NCI-H1694 treated with DMSO at 0.1 percent for 48 hours (cell line): ENCODE measurements at places on chromosomes 16 and 17.
A peak's percentile ranks its signal among the peaks of the same experiment; 100 is the strongest.

- DNase-seq, result no peak
Observed at GRCh38 chr17:66716236-66717026, 118.5 kb upstream of the CACNG5 start.

GRCh38 chr17:78366109-78366848, 6.4 kb upstream of the SOCS3 start:
- no peak for DNase-seq

DNA sequence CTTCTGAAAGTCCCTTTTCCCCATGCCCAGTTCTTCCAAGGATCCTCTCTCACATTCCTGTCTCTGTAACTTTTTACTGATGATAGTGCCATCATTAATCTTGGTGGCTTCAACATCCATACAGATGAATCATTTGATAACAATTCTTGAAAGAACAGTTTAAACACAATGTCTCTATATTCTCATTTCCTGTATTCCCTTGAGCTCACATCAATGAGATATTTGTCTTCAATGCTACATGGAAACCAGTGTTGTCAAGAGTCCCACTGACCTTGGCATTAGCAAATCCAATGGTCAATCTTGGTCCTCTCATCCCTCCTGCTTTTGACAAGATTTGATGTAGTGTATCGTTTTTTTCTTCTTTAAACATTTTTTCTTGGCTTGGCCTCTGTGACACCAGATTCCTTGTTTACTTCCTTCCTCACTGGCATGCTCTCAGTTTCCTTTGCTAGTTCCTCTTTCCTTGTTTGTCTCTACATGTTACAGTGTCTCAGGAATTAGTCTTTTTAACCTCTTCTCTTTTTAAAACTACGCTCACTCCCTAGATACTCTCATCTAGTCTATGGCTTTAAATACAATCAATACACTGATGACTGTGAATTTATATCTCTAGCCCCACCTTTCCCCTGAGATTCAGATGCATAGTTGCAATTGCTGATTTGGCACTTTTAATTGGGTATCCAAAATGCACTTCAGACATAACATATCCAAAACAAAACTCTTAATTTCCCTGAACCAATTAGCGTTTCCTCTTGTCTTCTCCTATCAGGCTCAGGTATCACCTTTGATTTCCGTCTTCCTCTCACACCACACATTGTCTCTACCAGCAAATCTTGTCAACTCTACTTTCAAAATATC, 134.0 kb downstream of the MYO1D start:
- no peak for DNase-seq

GRCh38 chr16:49183911-49184310, 97.7 kb downstream of the CBLN1 start:
- peak; percentile 36 for DNase-seq

DNA sequence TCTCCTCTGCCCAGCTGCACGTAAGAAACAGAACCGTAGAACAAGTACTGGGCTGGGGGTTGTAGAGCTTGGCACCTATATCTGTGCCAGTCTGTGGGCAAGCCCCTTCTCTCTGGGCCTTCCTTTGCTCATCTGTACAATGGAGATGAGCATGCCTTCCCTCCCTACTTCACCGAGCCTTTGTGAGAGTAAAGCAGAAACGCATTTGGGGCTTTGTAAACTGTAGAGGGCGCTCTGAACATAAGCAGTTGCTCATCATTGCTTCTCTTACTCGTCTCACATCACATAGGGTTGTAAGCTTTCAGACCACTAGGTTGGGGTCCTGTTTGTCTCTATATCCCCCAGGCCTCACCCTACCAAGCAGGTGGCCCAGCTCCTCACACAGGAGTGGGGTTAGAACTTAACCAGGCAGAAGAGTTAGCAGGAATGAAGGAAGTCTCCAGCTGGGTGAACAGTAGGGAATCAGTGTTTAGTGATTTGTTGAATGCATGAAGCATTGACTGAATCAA, 15.1 kb downstream of the SAMD14 start:
- DNase-seq, result peak; percentile 94

DNA sequence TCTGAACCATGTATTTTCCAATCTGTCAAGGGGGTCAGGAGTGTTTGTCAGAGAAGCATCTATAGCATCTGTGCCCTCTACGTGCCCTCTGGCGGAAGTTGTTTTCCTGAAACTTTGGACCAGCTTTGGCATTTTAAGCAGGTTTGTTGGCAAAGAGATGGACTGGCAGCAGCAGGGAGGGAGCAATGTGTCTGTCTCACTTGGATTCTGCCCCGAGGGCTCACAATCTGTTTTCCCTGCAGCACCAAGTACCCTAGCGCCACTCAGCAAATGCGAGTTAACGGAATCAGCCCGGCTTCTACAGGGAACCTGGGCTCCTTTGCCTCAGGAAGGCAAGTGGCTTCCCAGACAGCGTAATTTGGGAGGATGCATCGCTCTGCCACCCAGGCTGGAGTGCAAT, 17.4 kb downstream of the DUSP14 start:
- DNase-seq, result peak; percentile 81

DNA sequence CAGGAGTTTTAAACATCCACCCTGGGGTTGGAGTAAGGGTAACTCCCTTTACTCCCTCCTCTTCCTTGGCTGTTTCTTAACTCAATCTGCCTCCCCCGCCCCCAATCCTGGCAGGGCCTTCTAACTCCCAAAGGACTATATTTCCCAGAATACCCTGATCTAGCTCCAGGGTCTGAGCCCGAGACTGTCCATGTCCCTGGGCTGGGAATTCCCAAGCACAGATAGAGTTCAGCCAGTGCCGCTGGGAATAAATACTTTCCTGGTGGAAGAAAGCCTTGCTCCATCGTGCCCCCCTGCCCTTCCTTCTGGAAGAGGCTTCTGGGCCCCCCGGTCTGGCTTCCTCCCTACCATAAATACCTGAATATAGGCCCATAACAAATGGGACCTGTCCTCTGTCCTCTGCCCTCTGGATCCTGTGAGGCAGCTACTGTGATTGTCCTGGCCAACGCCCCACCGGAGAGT, 10.2 kb downstream of the BAHCC1 start:
- no peak for DNase-seq

- no peak for DNase-seq
Observed at GRCh38 chr16:73457851-73458250, 409.9 kb upstream of the ZFHX3 start.

DNA sequence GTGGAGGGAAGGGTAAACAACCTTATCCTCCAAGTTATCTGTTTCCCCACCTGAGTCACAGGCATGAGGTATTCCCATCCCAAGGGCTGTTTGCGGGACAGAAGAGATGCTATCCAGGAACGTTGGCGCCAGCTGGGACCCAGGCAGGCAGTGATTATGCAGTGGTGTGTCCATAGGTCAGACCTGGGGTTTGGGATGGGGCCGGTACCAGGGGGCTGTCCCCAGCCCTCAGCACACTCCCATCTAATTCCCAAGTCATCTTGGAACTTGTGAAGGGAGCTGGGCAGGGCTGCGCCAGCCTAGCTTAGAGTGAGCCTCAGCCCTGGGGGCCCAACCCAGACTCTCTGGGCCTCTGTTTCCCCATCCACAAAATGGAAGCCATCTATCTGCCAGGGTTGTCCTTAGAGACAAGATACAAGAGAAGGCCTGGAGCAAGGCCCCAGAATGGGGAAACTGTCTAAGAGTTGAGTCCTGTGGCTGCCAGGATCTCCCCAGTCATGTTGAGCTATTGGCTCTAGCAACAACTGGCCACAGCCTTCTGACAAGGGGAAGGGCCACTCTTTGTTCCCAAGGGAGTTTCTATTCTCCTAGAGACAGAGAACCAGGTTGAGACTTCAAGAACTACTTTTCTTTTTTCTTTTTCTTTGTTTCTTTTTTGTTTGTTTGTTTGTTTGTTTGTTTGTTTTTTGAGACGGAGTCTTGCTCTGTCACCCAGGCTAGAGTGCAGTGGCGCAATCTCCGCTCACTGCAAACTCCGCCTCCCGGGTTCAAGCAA, 9.8 kb upstream of the JUP start:
- no peak for DNase-seq

DNA sequence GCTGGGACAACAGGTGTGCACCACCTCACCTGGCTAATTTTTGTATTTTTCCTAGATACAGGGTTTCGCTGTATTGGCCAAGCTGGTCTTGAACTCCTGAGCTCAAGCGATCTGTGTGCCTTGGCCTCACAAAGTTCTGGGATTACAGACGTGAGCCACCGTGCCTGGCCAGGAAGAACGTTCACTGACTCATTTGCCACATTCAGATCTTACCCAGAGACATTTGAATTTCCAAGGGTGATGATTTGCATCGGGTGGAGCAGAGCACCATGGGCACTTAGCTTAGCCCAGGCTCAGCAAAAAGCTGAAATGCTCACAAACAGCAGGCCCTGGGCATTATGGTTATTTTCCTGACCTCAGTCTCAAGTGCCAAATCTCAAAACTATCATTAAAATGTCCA, 14.5 kb upstream of the ADORA2B start:
- no peak for DNase-seq

GRCh38 chr17:2237950-2238349, 65.6 kb downstream of the SMG6 start:
- DNase-seq, result no peak

- no peak for DNase-seq
Observed at GRCh38 chr17:40487371-40488020, 13.9 kb downstream of the TNS4 start.

GRCh38 chr16:11049396-11050059, 105.2 kb downstream of the CLEC16A start:
- DNase-seq, result no peak

GRCh38 chr17:8785547-8786413, 13.4 kb downstream of the MFSD6L start:
- peak; percentile 40 for DNase-seq

- peak; percentile 92 for DNase-seq
Observed at GRCh38 chr17:74080656-74081582, 122.6 kb upstream of the RPL38 start.

- DNase-seq, result no peak
Observed at GRCh38 chr16:52629296-52629695, 82.4 kb upstream of the TOX3 start.

GRCh38 chr17:58172369-58173071, 5.7 kb downstream of the OR4D2 start:
- DNase-seq, result peak; percentile 51
